ENCODE measurements at places on chromosomes 16 and 17.

- no peak for DNase-seq
Measured at GRCh38 chr16:22291860-22292318, 5.3 kb upstream of the POLR3E start.

DNA sequence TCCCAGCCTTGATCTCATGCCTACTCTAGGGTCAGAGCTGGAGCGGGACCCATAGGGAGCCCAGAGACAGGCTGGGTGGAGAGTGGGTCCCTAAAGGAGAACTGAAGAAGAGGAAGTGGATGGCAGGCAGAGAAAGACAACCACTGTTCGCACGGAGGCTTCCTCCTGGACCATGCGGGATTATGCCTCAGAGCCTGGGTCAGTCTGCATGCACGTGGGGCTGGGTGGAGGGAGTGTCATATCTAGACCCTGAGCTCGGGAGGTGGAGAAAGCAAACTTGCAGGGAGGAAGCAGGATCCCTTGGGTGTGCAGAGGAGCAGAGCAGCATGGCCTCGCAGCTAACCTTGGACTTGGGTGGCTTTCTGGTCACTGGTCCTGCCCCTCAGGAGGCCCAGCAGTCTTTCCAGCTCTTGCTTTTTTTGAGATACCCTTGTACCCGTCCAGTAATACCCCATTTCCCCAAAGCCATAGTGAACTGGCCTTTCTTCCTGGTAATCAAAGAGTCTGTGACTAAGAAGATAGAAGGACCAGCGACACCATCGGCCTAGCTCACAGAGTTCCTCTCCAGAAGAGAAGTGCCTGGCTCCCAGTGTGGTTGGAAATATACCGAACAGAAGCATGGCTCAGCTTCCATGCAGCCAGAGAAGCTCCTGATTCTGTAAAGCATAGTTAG is 344.2 kb downstream of the CPPED1 start:
- peak; percentile 66 for DNase-seq

- no peak for DNase-seq
Measured at GRCh38 chr16:67963292-67963661, 5.2 kb downstream of the SLC12A4 start.

- DNase-seq, result no peak
Measured at GRCh38 chr17:8922928-8923327, 42.6 kb downstream of the PIK3R5 start.

- DNase-seq, result no peak
Measured at GRCh38 chr17:14747603-14747950, 446.7 kb downstream of the HS3ST3B1 start.

DNA sequence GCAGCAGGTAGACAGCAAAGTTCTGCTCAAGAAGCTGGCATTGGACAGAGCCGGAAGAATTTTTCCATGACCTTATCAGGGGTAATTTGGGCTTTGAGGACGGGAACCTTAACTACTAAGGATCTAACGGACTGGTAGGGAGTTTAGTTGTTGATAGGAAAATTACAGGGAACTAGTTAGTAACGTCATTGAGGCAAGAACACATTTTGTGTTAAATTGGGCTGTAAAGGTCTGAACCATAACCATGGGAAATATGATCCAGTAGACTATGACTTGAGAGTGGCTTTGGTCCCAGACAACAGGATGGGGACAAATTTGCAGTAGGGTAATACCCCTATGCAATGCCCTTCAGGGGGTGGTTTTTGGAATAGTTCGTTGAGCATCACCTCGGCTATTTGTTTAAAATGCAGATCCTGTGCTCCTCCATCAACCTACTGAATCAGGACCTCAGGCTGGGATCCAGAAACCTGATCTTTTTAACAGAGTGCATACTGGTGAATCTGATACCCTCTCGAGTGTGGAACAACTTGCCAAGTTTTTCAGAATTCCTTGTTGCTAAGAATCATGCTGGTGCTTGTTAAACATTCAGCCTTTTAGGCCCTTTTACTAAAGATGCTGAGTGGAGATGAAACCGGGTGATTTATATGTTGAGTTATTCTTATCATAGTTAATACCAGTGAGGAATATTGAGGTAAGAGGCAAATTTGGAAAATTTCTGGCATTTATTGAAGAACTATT is 255.1 kb downstream of the MAP2K6 start:
- DNase-seq, result no peak

DNA sequence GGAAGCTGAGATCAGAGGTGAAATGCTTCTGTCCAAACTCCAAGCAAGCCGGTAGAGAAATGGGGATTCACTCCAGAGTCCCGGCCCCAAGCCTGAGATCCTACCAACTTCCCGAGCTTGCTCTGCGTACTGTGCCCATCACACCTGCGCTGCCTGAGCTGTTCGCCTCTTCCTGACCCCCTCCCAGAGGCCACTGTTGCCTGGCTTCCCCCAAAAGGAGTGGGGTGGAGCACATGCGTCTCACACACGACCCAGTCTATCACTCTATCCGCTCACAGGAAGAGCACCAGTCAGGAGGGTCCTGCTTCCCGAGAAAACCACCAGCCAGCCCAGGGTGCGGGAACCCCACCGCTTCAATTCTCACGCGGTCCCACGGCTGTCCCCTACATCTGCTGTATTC is 13.5 kb upstream of the C16orf95 start:
- no peak for DNase-seq

GRCh38 chr17:15213381-15214087 is 51.6 kb downstream of the PMP22 start:
- DNase-seq, result no peak

DNA sequence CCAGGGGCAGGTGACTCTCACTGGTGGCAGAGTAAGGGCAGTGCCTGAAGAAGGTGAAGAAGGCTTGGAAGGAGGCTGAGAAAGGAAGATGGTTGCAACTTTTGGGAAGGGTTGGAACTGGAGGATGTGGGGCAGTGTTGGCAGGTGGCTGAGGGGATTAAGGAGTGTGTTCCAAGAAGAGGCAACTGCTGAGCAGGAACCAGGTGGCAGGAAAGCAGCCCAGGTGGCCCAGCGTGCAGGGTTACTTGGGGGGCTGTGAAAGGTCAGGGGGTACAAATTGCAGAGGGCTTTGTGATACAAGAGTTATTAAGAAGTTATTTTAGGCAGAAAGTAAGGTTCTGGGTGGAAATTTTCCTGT is 28.6 kb downstream of the WSCD1 start:
- no peak for DNase-seq

DNA sequence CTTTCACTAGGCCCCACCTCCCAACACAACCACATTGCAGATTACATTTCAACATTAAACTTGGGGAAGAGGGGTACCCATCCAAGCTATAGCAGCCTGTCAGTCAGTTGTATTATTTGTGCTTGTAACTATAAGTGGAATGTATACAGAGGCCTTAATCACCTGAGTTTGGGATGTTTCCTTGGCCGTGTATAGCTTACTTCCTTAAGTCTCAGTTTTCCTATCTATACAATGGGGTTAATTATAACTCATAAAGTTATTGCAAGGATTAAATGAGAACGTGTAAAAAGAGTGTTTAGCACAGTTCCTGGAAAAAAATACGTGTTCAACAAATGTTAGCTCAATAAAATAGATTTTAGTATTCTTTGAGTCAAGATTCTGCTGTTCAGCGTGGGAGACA is 165.5 kb upstream of the FAM20A start:
- DNase-seq, result no peak

DNA sequence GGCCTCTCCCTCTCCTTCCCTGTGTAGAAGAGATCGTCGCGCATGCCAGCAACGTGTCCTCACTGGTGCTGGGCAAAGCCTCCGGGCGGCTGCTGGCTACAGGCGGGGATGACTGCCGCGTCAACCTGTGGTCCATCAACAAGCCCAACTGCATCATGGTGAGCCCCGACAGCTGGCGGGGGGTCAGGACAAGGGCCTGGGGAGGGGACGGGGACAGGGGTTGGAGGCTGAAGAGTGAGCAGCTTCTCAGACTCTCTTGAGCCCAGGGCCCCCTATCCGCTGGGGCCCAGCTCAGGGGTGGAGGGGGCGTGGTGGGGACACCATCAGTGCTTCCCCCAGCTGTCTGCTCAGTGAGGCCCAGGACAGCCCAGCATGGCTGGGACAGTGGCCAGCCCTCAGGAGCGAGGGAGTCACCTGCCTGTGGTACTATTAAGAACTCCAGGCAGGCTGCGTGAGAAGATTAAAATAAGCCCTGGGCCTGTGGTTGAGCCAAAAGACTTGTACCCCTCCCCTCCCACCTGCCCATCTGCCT is 6.2 kb downstream of the KATNB1 start:
- DNase-seq, result no peak

DNA sequence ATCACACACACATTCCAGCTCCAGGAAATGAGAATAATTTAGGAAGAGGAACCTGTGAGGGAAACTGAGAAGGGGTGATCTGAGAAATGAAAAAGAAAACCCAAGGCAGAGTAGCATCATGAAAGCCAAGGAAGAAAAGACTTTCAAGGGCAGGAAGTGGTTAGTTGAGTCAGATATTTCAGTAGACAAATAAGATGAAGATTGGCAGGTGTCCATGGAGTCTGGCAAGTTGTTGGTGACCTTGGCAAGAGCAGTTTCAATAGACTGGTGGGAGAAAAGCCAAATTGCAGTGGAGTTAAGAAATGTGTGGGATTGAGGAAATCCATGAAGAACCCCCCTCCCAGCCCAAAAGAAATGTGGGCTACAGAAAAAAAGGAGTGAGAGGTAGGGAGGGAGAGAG is 10.7 kb downstream of the GNAO1 start:
- no peak for DNase-seq

GRCh38 chr17:4476017-4476416 is 22.7 kb upstream of the SPNS2 start:
- no peak for DNase-seq

DNA sequence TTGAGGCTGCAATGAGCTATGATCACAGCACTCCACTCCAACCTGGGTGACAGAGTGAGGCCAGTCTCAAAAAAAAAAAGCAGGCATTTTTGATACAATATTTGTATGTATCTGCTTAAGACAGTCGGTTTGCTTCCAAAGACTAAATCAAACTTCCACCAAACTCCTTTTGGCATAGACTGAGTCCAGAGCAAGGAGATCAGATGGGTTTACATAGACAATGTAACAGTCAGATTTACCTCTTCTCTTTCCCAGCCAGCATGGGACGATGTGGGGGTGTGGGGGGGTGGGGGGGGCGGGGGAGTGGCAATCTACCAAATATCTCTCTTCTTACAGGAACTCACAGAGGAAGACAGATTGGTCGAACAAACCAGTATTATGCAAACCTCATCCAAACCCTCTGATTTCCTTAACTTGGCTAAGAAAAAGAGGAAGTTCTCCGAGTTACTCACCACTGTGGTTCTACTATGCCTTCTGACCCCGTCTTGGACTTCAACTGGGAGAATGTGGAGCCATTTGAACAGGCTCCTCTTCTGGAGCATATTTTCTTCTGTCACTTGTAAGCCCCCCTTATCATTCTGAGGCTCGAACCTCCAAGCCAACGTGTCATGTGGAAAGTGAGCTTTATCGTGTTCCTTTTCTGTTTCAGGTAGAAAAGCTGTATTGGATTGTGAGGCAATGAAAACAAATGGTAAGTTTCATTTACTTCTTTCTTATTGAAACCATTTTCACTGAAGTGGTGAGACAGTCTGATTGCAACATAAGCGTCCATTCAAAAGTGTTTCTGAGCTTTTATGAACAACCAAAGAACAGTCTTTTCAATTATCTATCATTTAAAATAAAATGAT is at the start of gene MILR1:
Gene MILR1 (plus strand): TSS at position 451 of the 848 bp plus-strand sequence. CDS start 54 bp downstream, at position 505.
- peak; percentile 60 for DNase-seq

DNA sequence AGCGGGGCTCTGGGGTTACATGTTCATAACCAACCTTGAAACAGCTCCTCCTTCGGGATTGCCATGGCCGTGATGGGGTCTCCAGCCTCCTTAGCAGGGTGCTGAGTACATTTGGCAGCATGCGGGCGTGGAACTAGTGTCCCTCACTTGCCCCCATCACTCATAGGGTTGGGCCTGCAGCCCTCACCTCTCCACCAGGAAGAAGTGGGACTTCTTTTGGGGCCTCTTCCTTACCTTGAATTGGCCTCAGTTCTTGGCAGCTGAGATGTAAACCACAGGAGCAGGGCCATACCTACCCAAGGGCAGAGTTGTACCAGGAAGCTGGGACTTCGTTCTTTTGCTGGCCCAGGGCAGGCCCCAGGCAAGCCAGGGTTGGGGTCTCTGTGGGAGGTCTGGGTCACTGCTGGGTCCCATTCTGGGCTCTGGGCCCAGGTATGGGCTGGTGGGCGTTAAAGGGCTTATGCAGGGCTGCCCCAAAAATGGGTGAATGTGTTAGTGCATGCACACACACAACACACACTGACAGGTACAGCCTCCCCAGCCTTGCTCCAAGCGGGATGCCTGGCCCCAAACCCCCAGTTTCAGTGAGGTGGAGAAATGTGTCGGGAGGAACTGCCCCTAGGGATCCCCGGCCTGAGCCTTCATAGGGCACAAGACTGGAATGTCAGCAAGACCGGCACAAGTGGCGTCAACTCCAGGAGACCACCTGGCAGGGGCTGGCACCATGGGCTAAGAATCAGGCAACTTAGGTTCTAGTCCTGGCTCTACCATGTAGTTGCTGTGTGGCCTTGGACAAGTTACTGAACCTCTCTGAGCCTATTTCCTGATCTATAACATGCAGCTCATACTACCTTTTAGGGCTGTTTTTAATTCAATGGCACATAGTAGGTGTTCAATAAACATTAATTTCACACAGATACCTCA is 3.9 kb upstream of the KRT15 start:
- no peak for DNase-seq

DNA sequence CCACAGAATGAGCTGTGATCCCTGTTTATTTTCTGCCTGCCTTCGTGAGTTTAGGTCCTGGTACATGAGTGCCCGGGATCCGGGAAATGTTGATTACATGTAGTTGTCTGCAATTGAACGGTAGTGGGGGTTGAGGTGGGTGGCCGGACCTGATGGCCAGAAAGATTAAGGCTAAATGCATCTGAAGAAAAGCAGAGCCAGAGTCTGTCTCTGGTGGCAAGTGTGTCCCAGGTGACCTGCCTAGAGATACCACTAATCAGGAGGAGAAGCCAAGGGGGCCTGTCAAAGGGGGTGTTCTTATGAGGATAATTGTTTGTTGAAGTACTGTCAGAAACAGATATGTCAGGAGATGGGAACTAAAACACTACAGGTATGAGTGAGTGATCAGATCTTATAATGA is 154.0 kb upstream of the ASIC2 start:
- no peak for DNase-seq

- no peak for DNase-seq
Measured at GRCh38 chr16:53821487-53821886, 117.5 kb downstream of the FTO start.

DNA sequence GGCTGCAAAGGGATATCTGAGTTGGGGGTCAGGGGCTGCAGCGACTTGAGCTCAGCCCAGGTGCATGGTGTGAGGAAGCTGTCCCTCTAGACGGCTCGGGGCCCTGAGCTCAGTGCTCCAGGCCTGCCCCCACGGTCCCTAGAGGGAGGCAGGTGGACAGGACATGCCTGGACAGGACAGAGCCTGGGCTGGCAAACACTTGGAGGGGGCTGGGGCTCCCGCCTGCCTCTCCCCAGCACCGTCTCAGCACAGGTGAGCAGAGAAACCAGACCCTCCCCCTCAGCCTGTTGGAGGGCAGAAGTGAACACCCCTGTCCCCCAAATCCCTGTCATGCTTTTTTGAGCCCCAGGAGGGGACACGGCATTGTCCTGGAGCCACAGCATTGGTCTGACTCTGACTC is 11.4 kb upstream of the SLC38A10 start:
- DNase-seq, result no peak

Data from CD4-positive, alpha-beta T cell treated with Interleukin-15 for 1 hour (primary cell).